ENCODE measurements at places on chromosomes 3 and 15. TPM values are rescaled to one million over a fixed set of nuclear protein-coding genes. Genes with fewer than 3 reads are reported as not detected.

- DNase-seq, result no peak
- H3K36me3 ChIP-seq, result no peaks in the 10 kb centered on the region
- peaks cover 12% of the 10 kb centered on the region for H3K27me3 ChIP-seq
- H3K4me3 ChIP-seq, result no peak overlapping the region
- H3K4me1 ChIP-seq, result no peaks in the 10 kb centered on the region
- no peak overlapping the region for H3K27ac ChIP-seq
These were observed 67.3 kb downstream of the PTPRG start for GRCh38 chr3:61628636-61629035.

DNA sequence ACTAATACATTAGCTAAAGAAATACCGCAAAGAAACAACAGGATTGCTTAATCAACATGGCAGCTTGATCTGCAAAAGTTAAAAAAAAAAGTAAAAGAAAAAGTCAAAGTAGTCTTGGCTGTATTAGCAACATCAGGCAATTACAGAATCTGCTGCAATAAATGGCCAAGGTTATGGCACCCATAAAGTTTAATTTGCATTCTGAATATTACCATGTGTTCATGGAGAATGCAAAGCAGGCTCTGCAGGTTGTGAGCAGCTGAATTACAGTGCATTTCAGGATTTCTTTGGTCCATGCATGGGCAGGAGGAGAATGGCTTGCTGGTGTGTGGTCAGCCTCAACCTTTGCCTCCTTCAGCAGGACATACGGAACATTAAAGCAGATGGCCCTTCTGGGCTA is 199.1 kb upstream of the AZI2 start:
- H3K36me3 ChIP-seq, result peaks cover 10% of the 10 kb centered on the region
- no peak overlapping the region for H3K27ac ChIP-seq
- no peaks in the 10 kb centered on the region for H3K4me1 ChIP-seq
- no peak for DNase-seq
- H3K4me3 ChIP-seq, result no peak overlapping the region

- H3K27ac ChIP-seq, result no peak overlapping the region
- H3K36me3 ChIP-seq, result no peaks in the 10 kb centered on the region
- H3K4me1 ChIP-seq, result peaks cover 3% of the 10 kb centered on the region
- no peaks in the 10 kb centered on the region for H3K27me3 ChIP-seq
- no peak for DNase-seq
- H3K4me3 ChIP-seq, result no peak overlapping the region
These were observed 181.6 kb downstream of the CFAP20DC start for GRCh38 chr3:58868097-58868779.

DNA sequence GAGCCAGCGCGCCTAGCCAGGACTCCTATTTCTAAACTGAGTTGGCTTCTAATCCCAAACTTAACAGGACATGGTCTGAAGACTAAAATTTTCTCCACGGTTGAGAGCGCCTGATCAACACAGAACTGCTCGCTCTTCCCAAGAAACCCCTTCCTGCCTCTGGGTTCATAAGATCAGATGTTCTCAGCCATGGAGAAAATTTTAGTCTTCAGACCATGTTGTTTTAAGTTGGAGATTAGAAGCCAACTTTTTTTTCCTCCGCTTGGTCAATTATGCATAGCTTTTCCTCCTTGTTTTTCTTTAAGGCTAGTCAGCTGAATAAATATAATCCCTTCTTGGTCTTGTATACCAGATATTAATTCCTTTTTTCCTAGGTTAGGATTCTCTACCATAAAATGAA is 356.6 kb upstream of the ADAMTS9 start:
- no peak overlapping the region for H3K4me3 ChIP-seq
- no peak overlapping the region for H3K27ac ChIP-seq
- no peaks in the 10 kb centered on the region for H3K27me3 ChIP-seq
- no peaks in the 10 kb centered on the region for H3K36me3 ChIP-seq
- no peak for DNase-seq

- H3K4me1 ChIP-seq, result peaks cover 65% of the 10 kb centered on the region
- H3K27ac ChIP-seq, result peak overlapping the region; percentile 40
- DNase-seq, result no peak
These were observed 5.2 kb downstream of the NKTR start for GRCh38 chr3:42605546-42606173.

Gene GABRB3
- total RNA-seq, result not detected

Gene MEIS2
- total RNA-seq, result not detected

Gene HTR3E
- not detected for total RNA-seq

DNA sequence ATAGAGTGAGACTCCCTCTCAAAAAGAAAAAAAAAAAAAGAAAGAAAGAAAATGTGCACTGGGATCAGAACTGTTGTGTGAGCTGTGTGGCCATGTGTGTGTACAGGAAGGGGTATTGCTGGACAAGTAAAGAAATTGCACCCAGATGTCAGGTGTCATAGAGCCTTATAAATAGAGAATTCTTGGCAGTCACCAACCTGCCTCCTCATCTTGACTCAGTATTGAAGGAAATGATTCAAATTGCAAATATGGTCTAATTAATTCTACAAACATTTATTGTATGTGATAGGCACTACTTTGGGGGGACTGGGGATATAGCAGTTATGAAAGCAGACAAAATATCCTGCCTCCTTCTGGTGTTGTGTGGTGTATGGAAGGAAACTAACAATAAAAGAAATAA is 243.8 kb upstream of the TTC14 start:
- H3K36me3 ChIP-seq, result no peaks in the 10 kb centered on the region
- H3K27ac ChIP-seq, result no peak overlapping the region
- H3K4me3 ChIP-seq, result no peak overlapping the region
- H3K4me1 ChIP-seq, result no peaks in the 10 kb centered on the region

DNA sequence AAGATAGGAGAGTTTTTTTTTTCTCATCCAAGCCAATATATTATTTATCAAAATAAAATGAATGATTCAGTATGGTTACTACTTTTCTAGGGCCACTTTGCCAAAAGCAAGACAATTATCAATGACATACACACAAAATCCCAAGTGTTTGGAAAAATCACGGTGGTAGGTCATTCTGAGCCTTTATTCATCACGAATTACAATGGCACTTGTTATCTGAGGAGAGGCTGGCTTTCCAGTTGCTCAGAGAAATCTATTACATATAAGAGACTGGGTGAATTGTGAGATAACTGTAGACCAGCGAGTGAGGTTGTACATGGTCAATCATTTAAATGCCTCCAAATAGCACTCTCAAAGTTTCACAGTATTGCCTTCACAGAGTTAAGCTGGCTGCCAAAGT is 20.4 kb upstream of the FGF12 start:
- no peaks in the 10 kb centered on the region for H3K36me3 ChIP-seq
- no peaks in the 10 kb centered on the region for H3K4me1 ChIP-seq
- H3K27ac ChIP-seq, result no peak overlapping the region

- no peak overlapping the region for H3K4me3 ChIP-seq
- no peak for DNase-seq
- H3K27me3 ChIP-seq, result no peaks in the 10 kb centered on the region
- peaks cover 46% of the 10 kb centered on the region for H3K4me1 ChIP-seq
- H3K36me3 ChIP-seq, result no peaks in the 10 kb centered on the region
- peak overlapping the region; percentile 74 for H3K27ac ChIP-seq
These were observed 124.8 kb downstream of the RBPMS2 start for GRCh38 chr15:64650552-64650951.

DNA sequence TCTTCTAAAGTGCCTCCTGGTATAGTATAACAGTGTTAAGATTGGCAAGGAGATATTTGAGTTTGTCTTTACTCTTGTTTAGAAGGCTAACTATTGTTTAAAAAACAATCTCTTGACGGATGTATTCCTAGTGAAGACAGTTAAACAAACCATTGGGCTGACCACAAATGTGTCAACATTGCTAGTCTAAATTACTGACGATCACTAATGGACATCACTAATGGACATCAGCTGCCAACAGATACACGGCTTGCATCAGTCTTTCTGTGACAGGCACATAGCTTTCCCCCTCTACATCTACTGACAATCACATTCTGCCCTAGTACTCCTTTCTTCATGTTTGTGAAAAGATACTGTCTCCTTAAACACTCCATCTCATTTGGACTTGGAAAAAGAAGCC is 57.1 kb upstream of the ETV5 start:
- peaks cover 20% of the 10 kb centered on the region for H3K27me3 ChIP-seq
- no peak overlapping the region for H3K4me3 ChIP-seq
- no peak overlapping the region for H3K27ac ChIP-seq
- H3K36me3 ChIP-seq, result no peaks in the 10 kb centered on the region
- no peaks in the 10 kb centered on the region for H3K4me1 ChIP-seq
- no peak for DNase-seq

Gene SLC28A2
- total RNA-seq, result not detected

DNA sequence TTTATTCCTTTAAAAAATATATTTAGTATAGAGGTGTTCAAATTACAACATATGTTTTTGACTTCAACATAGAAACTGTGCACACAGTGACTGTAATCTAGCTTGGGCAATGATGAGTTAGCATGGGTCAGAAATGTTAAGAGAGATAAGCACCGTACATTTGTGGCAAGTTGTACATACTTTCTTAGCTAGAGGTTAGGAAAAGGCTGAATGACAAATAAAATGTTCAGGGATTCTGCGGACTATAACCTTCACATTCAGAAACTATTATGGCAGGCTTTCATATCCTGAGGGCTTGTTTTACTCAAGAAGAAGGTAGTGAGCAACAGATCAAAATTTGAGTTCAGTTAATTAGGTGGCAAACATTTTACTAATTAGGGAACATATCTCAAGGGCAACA is 379.7 kb upstream of the EPHA6 start:
- no peaks in the 10 kb centered on the region for H3K36me3 ChIP-seq
- no peaks in the 10 kb centered on the region for H3K27me3 ChIP-seq
- no peaks in the 10 kb centered on the region for H3K4me1 ChIP-seq
- no peak overlapping the region for H3K4me3 ChIP-seq
- no peak overlapping the region for H3K27ac ChIP-seq
- no peak for DNase-seq

DNA sequence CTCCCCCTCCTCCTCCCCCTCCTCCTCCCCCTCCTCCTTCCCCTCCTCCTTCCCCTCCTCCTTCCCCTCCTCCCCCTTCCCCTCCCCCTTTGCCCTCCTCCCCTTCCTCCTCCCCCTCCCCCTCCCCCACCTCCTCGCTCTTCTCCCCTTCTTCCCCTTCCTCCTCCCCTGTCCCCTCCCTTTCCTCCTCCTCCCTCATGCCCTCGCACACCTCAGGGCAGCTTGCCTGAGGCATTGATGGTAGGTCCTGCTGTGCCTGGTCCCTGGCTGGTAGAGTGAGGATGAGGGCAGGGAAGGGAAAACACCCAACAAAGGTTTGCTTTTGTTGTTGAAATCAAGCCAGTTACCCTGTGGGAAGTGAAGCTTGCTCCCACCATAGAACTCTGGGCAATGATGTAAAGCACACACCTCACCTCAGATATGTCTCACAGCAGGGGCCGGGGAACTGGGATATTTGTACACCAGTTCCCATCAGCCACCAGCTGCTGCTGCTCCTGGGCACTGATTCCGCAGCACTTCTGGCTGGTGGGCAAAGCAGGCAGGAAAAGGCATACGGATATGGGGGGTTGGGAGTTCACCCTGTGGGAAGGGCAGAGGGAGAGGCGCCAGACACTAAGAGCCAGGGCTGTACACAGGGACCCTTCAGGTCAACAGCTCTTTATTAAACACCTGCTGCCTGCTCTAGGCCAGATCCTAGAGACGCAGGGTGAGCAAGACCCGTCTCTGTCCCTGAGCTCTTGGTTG is 13.8 kb downstream of the ISG20 start:
- peaks cover 56% of the 10 kb centered on the region for H3K4me1 ChIP-seq
- no peaks in the 10 kb centered on the region for H3K27me3 ChIP-seq
- DNase-seq, result no peak
- no peaks in the 10 kb centered on the region for H3K36me3 ChIP-seq
- peak overlapping the region; percentile 91 for H3K27ac ChIP-seq

Gene TIMP4
- not detected for total RNA-seq

DNA sequence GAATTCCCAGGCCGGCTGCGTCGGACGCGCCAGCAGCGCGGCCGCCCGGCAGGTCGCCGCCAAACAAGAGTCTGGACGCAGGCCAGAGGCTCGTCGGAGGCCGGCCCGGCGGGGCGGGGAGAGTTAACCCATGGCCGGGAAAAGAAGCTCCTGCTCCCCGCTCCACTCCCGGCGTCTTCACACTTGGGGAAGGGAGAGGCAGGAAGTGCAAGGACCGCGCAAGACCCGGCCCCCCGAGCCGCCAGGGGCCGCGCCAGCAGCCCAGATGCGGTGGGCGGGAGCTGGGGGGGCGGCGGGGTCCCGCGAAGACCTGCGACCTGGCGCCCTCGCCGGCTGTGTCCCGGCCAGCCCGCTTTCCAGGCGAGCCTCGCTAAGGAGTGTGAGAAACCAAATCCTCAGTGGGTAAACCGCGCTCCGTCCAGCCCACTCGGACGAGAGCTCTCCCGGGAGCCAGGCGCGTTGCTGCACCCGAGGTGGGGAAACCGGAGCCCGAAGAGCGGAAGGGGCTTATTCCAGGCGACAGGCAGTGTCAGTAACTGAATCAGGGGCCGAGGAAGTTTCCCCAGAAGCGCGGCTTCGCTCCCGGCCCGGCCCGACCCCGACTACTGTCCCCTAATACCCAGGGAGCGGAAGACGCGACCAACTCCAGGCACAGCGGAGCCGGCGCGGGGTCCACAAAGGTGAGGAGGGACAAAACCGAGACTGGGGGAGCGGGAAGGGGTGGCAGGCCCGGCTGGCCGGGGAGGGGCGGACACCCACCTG is 721 bp downstream of the ADAMTS7 start:
- DNase-seq, result no peak
- no peak overlapping the region for H3K27ac ChIP-seq
- peaks cover 16% of the 10 kb centered on the region for H3K4me1 ChIP-seq
- peak overlapping the region; percentile 89 for H3K4me3 ChIP-seq
- peaks cover 12% of the 10 kb centered on the region for H3K36me3 ChIP-seq
- H3K27me3 ChIP-seq, result peaks cover 39% of the 10 kb centered on the region

- H3K27ac ChIP-seq, result no peak overlapping the region
- H3K4me3 ChIP-seq, result no peak overlapping the region
- no peaks in the 10 kb centered on the region for H3K36me3 ChIP-seq
- H3K27me3 ChIP-seq, result peaks cover 8% of the 10 kb centered on the region
- DNase-seq, result no peak
These were observed 138.7 kb downstream of the PEX5L start for GRCh38 chr3:179898024-179898423.

- DNase-seq, result no peak
- H3K36me3 ChIP-seq, result no peaks in the 10 kb centered on the region
- H3K4me3 ChIP-seq, result no peak overlapping the region
These were observed 116.3 kb downstream of the TMCO5A start for GRCh38 chr15:38050529-38051448.

Gene JMJD7
- total RNA-seq, result 81.4 TPM

GRCh38 chr15:39583596-39584265 is 2.9 kb downstream of the THBS1 start:
- no peak for DNase-seq
- H3K4me3 ChIP-seq, result no peak overlapping the region
- peaks cover 15% of the 10 kb centered on the region for H3K27me3 ChIP-seq
- H3K36me3 ChIP-seq, result no peaks in the 10 kb centered on the region
- peaks cover 16% of the 10 kb centered on the region for H3K4me1 ChIP-seq

DNA sequence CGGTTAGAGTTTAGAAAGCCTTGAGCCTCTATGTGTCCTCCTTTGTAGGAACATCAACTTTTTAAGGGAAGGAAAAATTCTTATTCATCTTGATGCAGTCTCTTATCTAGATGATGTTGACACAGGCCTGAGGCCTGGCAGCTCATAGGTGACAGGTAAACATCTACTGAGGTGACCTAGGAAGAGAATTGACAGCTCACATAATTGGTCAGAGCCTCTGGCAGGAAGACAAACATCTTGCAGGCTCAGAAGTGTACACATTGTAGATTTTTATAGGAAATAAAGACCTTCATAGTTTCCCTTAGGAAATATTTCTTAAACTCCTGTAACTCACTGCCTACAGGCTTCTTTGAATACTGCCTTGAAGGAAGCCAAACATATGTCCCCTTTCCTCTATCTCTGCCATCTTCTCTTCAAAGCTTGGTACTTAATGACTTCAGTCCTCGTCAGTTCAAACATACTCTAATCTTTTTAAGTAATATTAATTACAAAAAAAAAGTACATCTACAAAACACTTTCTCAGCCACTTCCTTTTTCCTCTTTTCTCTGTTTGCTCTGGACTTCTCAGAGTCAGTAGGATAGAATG is 341.3 kb downstream of the TBL1XR1 start:
- no peak overlapping the region for H3K27ac ChIP-seq
- no peak overlapping the region for H3K4me3 ChIP-seq
- H3K4me1 ChIP-seq, result no peaks in the 10 kb centered on the region
- DNase-seq, result no peak

Gene TUSC7
- total RNA-seq, result not detected
